ENCODE measurements at places on chromosomes 5 and 9.

DNA sequence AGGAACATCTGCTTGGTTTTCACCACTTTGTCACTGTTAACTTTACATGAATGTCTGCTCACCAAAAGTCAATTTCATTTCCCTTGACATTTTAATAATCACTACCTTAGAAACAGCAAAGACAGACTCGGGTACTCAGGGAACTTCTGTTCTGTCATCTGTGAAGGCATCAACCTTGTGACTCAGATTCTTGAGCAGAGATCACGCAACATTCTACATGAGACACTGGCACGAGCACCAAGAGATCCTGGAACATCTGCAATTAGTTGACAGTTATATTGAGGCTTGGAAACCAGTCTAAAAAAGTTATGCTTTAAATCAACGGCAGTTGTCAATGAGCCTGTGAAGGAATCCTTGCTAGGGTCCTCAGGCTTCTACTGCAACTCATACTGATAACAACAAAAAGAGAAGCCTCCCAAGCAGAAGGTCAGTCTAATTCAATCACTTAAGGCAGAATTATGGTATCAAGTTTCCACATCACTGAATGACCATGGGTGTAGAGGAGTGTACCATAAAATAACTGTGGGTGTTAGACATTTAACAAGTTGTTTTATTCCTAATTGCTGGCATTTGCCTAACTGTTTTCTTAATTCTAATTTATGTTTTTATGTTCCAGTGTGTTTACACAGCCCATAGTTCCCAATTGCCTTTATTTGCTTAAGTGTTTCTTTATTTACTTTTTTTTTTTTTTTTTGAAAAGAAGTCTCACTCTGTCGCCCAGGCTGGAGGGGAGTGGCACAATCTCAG, 3.3 kb upstream of the PBX3 start:
- no peak for DNase-seq

DNA sequence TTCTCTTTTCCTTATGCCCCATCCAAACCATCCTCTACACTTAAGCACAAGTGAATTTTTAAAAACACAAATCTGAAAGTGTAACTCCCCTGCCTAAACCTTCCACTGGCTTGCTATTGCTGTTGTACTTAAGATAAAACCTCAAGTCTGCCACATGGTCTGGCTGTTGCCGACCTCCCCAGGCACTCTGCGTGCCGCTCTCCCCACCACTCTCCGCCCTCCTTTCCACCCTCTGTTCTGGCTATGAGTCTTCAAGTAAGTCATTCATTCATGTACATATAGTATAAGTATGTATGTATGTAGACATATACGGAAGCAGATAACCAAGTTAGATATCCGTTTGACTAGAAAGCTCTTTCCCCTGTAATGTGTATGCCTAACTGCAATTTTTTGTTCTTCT, 94.7 kb upstream of the ANKRD55 start:
- DNase-seq = no peak

- no peak for DNase-seq
Measured at GRCh38 chr5:62647241-62647640, 68.6 kb downstream of the LRRC70 start.

DNA sequence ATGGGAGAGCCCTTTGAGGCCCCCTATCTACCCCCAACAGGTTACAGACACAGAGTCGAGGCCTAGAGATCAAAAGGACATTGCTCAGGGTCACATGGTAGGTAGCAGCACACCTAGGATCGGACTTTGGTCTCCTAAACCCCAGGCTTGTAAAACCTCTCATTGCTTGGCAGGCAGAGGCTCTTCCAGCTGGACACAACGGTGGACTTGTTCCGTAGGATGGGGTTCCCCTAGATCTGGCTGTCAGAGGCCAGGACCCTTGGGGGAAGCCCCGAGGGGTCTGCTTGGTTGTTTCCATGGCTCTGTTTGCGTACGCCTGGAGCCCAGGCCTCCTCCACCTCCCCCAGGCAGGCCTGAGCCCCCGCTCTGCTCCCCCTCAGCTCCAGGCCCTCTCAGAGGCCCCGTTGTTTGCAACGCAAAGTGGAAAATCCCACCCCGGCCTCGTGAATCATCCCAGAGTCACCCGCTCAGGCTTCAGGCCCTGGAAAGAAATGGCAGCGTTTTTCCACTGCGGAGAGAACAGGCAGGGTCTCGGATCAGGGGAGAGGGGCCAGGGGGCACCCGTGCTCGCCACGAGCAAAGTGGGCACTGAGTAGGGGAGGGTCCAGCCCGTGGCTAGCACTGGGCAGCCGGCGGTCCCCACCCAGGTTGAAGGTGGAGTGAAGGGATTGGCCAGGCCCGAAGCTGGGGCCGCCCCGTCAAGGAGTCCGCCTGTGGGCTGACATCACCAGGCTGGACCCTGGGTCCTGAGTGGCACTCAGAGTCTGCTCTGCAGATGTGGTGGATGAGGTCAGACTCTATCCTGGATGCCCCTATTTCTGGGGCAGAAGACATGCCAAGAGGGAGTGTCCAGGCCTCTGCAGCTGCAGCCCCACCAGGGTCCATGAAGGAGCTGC, 19.8 kb downstream of the COL27A1 start:
- no peak for DNase-seq

DNA sequence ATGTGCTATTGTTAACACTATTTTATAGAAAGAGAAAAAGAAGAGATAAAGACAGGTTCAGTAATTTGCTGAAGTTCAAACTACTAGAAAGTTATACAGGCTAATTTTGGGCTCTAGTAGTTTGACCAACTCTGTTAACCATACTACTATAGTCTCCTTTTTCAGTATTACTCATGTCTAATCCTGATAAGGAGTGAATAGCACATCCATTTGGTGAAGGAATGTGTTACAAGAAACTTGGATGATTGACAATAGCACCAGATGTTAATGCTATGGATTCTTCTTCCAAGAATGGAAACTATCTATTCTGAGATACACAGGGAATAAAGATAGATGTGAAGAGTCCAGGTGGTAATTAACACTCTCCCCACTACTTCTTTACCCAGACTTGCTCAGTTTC, 677.3 kb downstream of the PRELID2 start:
- no peak for DNase-seq

GRCh38 chr9:82334286-82334685, 345.7 kb downstream of the SPATA31D1 start:
- no peak for DNase-seq

DNA sequence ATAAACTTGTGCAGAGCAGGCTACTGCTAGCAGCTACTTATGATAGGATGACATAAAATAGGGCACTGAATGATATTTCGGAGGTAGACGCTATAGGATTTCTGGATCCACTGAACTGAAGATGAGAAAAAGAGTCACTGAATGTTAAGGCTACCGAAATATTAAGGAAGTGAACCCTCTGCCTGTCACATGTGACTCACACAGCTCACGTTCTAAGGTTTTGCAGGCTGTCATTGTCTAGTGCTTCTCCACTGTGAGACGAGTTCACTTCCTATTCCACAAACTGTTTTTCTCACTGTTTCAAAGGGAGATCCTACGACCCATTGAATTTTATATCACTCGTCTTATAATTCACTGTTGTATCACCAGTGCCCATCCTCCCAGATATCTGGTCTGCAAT, 100.8 kb downstream of the CTNND2 start:
- no peak for DNase-seq

- DNase-seq = no peak
Measured at GRCh38 chr5:7181841-7182240, 214.1 kb upstream of the ADCY2 start.

DNA sequence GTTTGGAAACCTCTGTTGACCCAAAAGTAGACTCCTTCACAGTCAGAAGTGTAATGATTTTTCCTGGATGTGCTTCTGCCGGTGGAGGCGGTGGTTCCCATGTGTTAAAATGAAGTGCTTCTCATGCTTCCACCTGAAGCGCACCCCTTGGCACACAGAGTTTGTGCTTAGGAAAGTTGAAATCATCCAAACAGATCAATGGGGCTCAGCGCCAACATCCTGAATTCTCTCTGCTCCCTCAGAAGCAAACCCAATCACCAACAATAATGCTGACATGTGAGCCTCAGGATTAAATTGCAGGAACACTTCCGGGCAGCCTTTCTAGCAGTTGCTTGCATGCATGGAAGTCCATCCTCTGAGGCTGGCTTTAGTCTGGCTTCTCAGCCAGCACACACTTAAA, 71.0 kb downstream of the MED10 start:
- DNase-seq = peak; percentile 18

DNA sequence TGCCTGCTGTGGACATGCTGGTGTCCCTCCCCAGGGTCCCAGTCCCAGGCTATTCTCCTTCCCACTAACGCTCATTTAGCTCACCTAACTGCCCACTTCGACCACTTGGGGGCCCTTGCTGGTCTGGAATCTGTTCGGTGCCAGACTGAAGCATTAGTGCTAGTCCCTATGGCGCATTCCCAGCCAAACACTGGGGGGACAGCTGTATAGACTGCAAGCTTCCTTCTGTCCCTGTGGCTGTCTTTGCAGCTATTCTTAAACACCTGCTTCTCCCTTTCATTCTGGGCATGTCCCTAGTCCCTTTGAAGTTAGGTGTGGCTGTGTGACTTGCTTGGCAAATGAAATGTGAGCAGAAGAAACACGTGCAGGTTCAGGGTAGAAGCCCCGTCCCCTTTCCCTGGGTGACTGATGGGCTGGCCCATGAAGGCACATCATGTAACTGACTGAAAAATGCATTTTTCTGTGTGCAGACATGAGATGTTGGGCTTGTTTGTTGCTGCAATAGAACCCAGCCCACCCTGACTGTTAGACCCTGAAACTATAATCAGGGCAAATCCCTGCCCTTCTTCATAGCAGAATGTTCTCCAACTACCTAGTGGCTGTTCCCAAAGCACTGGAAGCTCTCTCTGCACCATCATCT, 134.4 kb downstream of the BARX1 start:
- no peak for DNase-seq

DNA sequence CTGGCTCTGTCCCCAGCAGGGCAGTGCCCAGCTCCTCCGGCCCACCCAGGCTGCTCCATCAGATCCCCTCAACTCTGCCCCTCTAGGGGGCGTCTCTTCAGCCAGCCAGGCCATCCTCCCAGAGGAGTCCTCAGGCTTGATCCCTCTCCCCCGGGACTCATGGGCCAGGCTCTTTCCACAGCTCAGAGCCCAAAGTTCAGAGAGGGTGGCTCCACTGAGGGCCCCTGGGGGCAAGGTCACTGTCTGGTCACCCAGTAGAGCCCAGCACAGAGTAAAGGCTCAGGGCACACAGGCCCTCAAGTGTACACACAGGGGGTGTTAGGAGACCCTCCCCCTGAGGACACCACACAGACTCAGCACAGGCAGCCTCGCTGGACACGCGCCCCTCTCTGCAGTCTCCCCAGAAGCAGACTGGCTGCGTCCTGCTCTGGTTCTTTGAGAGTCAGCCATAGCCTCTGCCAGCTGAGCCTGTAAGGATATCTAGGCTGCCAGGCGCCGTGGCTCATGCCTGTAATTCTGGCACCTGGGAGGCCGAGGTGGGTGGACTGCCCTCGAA, 64.8 kb downstream of the PAX5 start:
- no peak for DNase-seq

DNA sequence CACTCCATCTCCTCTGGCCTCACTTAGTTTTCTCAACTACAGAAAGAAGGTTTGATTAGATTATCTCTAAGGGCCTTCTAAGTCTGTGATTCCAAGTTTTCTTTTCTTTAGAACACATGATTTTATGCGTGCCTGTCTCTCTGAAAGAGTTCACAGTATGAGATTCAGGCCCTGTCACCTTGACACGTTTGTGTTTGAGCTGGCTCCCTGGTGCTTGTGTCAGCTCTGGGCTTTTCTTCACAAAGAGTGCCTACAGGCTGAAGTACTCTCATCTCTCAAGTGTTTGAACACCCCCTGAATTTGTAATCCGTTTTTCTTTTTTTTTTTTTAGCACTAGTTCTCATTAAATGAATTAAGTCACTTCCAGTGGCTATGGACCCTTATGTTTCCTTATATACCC, 306.9 kb upstream of the C9orf72 start:
- DNase-seq = peak; percentile 90

DNA sequence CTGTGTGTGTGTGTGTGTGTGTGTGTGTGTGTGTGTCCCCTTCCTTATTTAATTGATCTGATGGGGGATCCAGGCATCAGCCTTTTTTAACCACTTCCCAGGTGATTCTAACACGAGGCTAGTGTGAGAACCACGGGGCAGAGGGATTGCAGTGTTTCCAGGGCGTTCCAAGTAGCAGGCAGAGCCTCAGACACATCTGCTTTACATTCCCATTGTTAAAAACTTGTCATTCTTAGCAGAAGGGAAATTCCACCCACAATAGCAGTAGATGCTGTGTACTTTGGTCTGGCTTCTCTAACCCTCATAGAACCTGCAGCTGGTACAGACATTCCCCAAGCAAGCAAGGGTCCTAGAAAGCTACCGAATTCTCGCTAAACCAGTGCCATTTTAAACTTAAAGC, 81.9 kb upstream of the SLC30A5 start:
- no peak for DNase-seq

GRCh38 chr5:118597543-118597942, 390.8 kb downstream of the DTWD2 start:
- no peak for DNase-seq

DNA sequence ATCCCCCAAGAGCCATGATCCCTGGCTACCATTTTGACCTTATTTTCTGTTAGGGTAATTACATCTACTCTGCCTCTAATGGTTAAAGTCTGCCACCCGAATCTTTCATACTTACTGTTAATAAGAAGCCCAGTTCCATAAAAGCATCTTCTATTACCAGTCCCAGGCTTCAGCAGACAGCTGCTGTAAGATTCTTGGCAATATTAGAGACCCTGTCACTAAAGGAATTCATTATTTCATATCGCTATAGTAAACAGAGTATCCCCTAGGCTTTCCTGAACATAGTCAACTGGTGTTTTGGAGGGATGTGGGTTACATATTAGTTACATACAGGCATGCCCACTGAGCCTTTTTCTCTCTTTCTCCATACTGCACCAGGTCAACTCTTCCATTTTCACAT, 608.7 kb upstream of the SEMA6A start:
- no peak for DNase-seq

DNA sequence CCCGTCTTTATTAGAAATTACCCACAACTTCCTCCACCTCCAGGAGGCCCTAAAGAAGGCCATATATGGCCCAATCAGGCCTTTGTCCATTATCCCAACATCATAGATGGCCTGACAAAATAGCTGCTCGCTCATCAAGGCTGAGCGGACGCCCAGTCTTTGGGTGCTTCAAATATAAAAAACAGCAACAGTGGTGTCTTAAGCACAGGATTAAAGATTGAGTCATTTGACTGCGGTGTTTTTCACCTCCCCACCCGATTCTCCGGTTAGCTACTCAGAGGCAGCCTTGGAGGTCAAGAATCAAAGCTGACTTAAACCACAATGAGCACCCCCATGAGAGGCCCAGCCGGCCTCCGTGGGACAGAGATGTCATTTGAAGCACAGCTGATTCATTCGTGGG, 18.8 kb downstream of the S1PR3 start:
- DNase-seq = no peak

DNA sequence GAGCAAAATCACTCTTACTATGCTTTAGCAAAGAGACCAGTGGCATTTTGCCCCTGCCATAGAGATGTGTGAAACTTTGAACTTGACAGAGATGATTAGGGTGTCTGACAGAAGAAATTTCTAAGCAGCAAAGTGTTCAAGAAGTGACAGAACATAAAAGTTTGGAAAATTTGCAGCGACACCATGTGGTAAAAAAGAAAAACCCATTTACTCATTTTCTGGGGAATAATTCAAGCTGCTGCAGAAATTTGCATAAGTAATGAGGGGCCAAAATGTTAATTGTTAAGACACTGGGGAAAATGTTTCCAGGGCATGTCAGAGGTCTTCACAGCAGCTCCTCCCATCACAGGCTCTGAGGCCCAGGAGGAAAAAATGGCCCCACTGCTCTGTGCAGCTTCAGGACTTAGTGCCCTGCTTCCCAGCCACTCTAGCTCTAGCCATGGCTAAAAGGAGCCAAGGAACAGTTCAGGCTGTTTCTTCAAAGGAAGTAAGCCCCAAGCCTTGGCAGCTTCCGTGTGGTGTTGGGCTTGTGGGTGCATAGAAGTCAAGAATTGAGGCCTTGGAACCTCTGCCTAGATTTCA, 6.1 kb upstream of the AP3B1 start:
- no peak for DNase-seq
